Fibroblast of skin of back (primary cell): ENCODE measurements at places on chromosomes 12 and 14.
A peak's percentile ranks its signal among the peaks of the same experiment; 100 is the strongest.

GRCh38 chr14:51293149-51293911 lies 53.3 kb downstream of the TMX1 start:
- DNase-seq: peak; percentile 46

DNA sequence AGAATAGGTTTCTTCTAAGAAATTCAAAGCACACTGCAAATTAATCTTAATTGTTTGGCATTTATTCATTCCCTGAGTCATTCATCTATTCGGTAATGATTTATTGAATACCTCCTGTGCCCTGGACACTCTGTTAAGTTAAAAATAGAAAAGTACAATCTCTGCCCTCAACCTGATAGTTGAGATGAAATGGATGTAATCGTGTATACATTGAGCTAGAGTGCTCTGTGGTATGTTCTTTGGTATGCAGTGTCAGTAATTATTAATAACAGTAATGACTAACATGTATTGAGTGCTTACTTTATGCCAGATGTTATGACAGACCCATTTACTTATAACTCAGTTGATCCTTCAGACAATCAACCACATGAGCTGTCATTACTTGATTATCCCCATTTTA lies 47.6 kb downstream of the UTP20 start:
- DNase-seq: no peak

GRCh38 chr14:89378119-89378518 lies 38.9 kb downstream of the FOXN3 start:
- DNase-seq: peak; percentile 73

GRCh38 chr14:56199982-56200577 lies 81.9 kb downstream of the PELI2 start:
- peak; percentile 50 for DNase-seq

- DNase-seq: peak; percentile 44
Measured at GRCh38 chr12:117854339-117855012, 114.3 kb downstream of the KSR2 start.

GRCh38 chr12:75767957-75768356 lies 256.5 kb upstream of the KRR1 start:
- DNase-seq: no peak
